Ovary (tissue), 10 donors: ENCODE measurements at places on chromosomes 13 and 19. TPM values are rescaled to one million over a fixed set of nuclear protein-coding genes. Genes with fewer than 3 reads are reported as not detected.

- DNase-seq = no peak
Measured at GRCh38 chr13:104895521-104895920, 1639.9 kb downstream of the EFNB2 start.

GRCh38 chr13:72244788-72245187, 377.8 kb upstream of the DACH1 start:
- DNase-seq = no peak

DNA sequence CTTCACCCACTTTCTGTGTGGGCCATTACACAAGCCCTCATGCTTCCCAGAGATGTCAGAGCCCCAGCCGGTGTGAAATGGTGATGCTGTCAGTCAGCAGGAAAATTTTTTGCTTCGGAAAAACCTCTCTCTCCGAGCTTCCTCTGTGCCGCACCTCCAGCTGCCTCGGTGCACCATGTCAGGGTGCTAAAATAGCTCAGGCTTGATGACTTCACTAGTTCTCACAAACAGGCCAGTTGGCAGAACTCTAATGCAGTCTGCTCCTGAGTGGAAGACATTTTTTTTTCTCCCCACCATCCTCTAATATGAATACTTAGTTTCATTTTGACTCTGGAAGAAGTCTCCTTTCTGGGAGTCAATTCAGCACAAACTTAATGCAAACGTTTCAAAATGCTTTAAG, 71.3 kb downstream of the KLF12 start:
- DNase-seq = peak; percentile 38

DNA sequence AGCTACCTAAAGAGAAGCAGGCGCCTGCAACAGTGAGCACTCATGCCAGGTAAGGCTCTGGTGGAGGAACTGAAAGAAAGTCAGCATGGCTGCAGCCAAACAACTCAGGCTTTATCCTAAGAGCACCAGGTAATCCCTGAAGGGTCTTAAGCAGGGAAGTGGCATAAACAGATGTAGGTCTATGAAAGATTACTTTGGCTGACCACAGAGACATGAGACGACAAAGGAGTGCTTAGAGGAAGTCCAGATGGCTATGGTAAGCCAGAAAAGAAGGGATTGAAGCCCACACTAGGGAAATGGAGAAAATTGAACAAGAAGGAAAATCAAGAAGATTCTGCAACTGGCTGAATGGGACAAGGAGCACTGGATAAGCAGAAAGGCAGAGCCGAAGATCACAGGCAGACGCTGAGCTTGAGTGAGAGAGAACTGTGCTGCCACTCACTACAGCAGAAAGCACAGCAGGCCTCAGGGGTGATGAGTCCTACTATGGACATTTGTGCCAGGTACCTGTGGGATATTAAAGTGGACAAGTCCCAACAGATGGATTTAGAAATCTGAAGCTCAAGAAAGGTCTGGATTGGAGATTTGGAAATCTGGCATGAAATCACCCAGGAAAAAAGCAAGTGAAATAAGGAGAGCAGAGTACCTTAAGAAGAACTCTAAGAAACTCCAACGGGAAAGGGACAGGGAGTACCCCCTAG, 4.2 kb downstream of the RCBTB1 start:
- DNase-seq = no peak

GRCh38 chr13:41188584-41188983, 5.8 kb downstream of the KBTBD7 start:
- no peak for DNase-seq

The PINLYP gene
- 29.9 TPM for polyA plus RNA-seq

- DNase-seq = peak; percentile 54
Measured at GRCh38 chr19:8396563-8397203, 6.5 kb downstream of the RAB11B start.

- DNase-seq = no peak
Measured at GRCh38 chr13:50780201-50781015, 63.1 kb downstream of the DLEU7 start.

The FGF9 gene
- polyA plus RNA-seq = 1.5 TPM

The VASP gene
- 23.9 TPM for polyA plus RNA-seq

The LILRA1 gene
- 1.7 TPM for polyA plus RNA-seq

The CAPS gene
- 1.7 TPM for polyA plus RNA-seq

- DNase-seq = no peak
Measured at GRCh38 chr13:24223341-24224231, 63.1 kb downstream of the SPATA13 start.

The TEKTIP1 gene
- not detected for polyA plus RNA-seq

- no peak for DNase-seq
Measured at GRCh38 chr19:269241-269640, 22.0 kb downstream of the PLPP2 start.

The LILRB2 gene
- 1.3 TPM for polyA plus RNA-seq

DNA sequence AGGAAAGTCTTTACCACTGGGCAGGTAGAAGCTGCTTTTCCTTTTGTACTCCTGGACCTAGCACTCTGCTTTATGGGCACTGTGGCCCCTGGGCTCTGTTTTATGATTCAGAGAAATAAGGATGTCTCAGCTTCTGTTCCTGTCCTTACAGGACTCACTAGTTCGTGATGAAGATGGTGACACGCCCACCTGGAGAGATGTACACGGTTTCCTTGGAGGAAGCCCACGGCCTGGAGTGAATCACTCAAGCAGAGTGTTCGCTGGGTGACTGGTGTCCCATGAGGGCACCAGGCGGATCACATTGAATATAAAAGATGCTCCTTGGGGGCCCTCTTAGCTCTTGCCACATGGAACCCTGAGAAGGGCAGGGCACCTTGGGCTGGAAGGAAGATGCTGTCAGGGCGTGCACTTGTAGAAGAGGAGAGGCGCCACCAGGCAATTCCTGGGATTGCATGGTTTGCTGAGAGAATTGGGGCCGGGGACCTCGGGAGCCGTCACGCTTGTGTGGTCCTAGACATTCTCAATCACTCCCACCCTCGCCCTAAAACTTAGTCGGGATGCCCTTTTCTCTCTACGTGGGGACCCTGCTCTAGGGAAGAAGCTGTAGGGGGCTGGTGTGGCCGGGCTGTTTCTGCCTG, 202.6 kb downstream of the TSHZ3 start:
- no peak for DNase-seq

DNA sequence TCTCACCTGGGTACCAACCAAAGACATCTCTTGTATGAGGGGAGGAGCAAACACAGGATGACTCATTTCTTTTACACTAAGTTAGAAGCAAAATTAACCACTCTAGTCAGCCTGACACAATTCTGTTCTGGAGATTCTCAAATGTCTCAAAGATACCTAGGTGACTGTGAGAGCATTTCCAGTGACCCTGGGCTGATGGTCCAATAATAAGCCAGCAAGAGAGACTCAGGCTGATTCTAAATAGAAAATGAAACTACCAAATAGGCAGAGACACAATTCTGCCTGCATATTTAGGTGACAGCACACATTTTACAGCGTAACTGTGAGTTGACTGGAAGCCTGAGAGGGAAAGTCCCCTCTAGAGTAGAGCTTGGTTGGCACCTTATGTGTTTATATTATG, 16.3 kb downstream of the ZNF91 start:
- no peak for DNase-seq

The ZNF814 gene
- 4.6 TPM for polyA plus RNA-seq

DNA sequence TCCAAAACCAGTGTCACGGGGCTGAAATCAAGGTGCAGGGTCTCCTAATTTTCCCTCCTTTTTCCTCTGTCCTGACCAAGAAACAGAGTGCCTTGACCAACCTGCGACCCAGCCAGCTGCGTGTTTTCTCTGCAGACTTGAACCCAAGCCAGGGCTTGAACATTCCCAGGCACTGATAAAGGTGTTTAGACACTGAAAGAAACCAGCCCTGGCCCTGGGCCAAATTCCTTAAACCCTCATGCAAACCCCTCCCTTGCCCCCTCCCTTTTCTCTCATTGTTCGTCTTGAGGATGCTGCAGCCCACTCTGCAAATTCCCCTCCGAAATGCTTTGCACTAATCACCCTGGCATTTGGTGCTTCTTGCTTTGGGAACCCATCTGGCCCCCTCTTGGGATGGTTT, 9.5 kb upstream of the FFAR2 start:
- DNase-seq = peak; percentile 59
